ENCODE measurements at places on chromosomes 7 and 10. TPM values are rescaled to one million over a fixed set of nuclear protein-coding genes. Genes with fewer than 3 reads are reported as not detected.

GRCh38 chr7:17586711-17587110, 288.3 kb downstream of the AHR start:
- DNase-seq, result no peak
- no peaks in the 10 kb centered on the region for H3K27me3 ChIP-seq
- H3K4me1 ChIP-seq, result no peaks in the 10 kb centered on the region
- H3K36me3 ChIP-seq, result no peaks in the 10 kb centered on the region

DNA sequence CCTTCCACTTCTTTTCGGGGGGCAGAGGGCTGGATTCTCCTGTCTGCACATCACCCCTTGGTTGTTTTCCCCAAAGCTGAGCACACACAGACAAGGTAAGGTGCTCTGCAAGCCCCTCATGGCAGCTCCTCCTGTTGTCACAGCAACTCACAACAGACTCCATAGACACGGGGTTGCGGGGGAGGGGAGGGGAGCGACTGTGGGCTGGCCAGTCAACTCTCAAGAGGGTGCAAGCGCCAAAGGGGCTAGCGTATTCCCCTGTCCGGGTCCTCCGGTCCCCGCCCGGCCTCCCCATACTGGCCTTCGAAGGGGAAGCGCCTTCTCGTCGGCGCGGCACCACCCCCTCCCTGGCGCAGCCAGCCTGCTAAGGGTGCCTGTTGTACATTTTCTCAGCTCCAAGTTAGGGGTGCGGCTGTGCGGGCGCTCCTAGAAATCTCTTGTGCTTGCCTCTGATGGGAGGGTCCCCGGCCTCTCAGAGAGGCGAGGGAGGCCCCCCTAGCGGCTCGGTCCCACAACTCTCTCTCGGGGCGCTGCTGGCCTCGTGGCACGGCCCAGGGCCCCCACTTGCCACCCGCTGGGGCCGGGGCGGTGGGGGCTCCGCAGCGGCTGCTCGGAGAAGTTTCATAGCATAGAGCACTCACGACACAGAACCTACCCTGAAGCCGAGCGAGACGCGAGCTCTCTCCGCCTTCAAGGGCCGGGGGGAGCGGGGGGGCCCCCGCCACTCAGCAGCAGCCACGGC, 498 bp downstream of the RHOBTB1 start:
- no peak for DNase-seq
- H3K4me3 ChIP-seq, result peak overlapping the region; percentile 68
- peak overlapping the region; percentile 45 for H3K27ac ChIP-seq
- peaks cover 16% of the 10 kb centered on the region for H3K4me1 ChIP-seq

DNA sequence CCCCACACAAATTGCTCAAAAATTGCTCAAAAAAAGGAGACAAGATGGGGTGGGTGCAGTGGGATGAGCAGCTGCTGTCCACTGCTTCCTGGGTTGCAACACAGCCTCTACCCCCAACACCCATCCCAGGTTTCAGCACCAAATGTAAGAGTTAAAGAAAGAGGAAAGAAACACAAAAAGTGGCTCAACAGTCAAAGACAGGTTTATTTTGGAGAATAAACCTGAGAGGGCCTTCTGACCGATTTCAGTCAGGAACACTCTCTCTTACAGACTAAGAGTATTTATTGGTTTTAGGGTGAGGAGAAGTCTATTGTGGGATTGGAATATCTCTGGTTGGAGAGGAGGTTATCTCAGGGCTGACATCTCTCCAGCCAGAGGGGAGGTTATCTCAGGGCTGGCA, 28.4 kb downstream of the OR13A1 start:
- no peaks in the 10 kb centered on the region for H3K4me1 ChIP-seq
- no peak for DNase-seq
- no peaks in the 10 kb centered on the region for H3K36me3 ChIP-seq
- peaks cover 7% of the 10 kb centered on the region for H3K27me3 ChIP-seq
- H3K4me3 ChIP-seq, result no peak overlapping the region

DNA sequence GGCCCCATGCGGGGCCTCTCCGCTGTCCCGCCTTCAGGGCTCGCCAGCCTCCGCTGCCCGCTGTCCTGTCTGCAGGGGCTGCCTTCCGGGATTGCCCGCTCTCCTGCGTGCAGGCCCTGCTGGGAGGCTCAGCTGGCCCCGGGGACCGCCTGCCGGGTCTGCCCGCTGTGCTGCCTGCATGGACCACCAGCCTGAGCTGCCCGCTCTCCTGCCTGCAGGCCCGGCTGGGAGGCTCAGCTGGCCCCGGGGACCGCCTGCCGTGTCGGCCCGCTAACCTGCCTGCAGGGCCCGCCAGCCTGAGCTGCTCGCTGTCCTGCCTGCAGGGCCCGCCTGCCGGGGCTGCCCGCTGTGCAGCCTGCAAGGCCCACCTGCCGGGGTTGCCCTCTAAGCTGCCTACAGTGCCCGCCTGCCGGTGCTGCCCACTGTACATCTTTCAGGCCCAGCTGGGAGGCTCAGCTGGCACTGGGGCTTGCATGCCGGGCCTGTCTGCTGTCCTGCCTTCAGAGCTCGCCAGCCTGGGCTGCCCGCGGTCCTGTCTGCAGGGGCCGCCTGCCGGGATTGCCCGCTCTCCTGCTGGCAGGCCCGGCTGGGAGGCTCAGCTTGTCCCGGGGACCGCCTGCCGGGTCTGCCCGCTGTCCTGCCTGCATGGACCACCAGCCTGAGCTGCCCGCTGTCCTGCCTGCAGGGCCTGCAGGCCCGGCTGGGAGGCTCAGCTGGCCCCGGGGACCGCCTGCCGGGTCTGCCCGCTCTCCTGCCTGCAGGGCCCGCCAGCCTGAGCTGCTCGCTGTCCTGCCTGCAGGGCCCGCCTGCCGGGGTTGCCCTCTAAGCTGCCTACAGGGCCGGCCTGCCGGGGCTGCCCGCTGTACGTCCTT, 165.1 kb downstream of the GLRX3 start:
- no peaks in the 10 kb centered on the region for H3K36me3 ChIP-seq
- H3K4me1 ChIP-seq, result no peaks in the 10 kb centered on the region
- no peak overlapping the region for H3K4me3 ChIP-seq
- H3K27me3 ChIP-seq, result no peaks in the 10 kb centered on the region
- DNase-seq, result no peak

DNA sequence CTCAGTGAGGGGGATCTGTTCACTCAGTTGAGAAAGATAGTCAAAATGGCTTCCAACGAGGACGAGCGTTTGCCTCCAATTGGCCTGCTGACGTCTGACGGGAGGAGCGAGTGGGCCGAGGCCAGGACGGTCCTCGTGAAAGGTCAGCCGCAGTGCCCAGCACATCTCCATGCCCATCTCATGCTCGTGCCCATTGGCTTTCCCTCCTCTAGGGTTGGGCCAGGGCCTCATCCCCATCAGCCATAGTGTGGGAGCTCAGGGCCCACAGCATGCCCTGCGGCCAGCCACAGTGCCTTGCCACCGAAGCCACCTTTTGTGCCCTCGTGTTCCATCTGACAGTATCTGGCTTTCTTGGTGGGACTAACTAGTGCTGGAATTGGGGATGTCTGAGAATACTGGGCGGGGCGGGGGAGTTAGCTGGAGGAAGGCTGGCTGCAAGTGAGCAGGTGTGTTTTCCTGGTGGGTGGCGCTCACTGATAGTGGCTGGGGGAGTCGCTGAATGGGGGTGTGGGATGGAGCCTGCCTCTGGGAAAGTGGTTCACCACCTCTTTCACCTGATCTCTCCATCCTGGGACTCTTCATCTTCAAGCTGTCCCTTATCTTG, 13.9 kb downstream of the CHAT start:
- peaks cover 3% of the 10 kb centered on the region for H3K27me3 ChIP-seq
- no peaks in the 10 kb centered on the region for H3K36me3 ChIP-seq
- no peak overlapping the region for H3K4me3 ChIP-seq
- no peak overlapping the region for H3K27ac ChIP-seq

The NME8 gene
- total RNA-seq, result not detected

DNA sequence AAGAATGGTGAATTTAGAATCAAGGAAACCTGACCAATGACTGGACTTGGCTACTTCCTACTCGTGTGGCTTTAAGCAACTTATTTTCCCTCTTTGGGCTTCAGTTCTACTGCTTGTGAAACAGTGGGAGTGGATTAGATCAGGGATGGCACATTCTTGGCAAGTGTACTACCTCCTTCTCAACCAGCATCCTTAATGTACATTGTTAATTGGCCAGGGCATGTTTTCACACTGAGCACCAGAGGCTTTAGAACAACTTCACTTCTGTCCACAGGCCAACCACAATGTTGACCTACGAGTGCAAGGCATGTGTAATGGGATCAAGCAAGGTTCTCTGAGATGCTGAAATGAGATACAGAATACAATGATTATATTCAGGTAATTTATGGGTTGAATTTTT, 315.3 kb downstream of the ADRA2A start:
- H3K4me3 ChIP-seq, result no peak overlapping the region
- no peaks in the 10 kb centered on the region for H3K36me3 ChIP-seq
- no peak overlapping the region for H3K27ac ChIP-seq
- H3K4me1 ChIP-seq, result no peaks in the 10 kb centered on the region
- DNase-seq, result no peak

- no peak overlapping the region for H3K27ac ChIP-seq
- H3K36me3 ChIP-seq, result no peaks in the 10 kb centered on the region
- DNase-seq, result no peak
- H3K4me3 ChIP-seq, result no peak overlapping the region
- no peaks in the 10 kb centered on the region for H3K4me1 ChIP-seq
These were observed 376.8 kb downstream of the EXOC4 start for GRCh38 chr7:133629701-133630100.

The OPN1SW gene
- not detected for total RNA-seq

DNA sequence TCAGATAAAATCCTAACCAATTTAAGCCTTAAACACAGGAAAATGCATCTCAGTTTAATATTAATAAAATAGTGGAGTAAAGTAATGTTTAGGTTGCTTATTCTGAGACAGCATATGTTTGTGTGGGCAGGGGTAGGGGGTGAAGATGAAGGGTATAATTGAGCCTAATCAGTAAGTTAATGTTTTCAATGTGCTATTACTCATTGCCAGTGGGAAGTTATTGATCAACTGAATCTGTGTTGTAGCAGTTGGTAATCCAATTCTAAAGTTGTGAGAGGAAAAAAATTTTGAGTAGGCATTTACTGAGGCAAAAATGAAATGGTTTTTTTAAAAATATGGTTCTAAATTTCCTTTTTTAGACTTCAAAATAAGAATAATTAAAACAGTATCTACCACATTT, 16.5 kb downstream of the CFAP69 start:
- H3K4me1 ChIP-seq, result no peaks in the 10 kb centered on the region
- DNase-seq, result no peak
- H3K27me3 ChIP-seq, result no peaks in the 10 kb centered on the region
- H3K36me3 ChIP-seq, result no peaks in the 10 kb centered on the region
- no peak overlapping the region for H3K4me3 ChIP-seq

DNA sequence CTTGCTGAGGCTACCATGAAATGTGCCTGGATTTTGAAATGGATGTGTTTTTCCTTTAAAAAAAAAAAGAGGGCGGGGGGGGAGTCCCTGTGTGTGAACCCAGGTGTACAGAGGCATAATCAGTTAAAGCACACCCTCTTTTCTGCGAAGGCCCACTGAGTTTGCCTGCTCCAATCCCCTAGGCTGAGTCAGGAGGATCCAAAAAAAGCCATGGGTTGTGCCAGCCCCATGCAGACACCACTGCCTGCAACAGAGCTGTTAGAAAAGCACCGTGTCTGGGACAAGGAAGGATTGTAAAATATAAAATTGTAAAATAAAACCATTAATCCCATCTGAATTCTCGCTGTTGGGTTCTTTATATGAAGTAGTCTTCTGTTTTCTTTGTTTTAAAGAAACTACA, 217.9 kb downstream of the ADAM12 start:
- H3K27me3 ChIP-seq, result no peaks in the 10 kb centered on the region
- no peak overlapping the region for H3K27ac ChIP-seq
- no peaks in the 10 kb centered on the region for H3K36me3 ChIP-seq
- no peaks in the 10 kb centered on the region for H3K4me1 ChIP-seq

- no peak overlapping the region for H3K27ac ChIP-seq
- H3K4me3 ChIP-seq, result no peak overlapping the region
- no peak for DNase-seq
- 0 out of 2 replicates have a peak, but pooled peaks cover 4% of the 10 kb centered on the region for H3K27me3 ChIP-seq
- no peaks in the 10 kb centered on the region for H3K36me3 ChIP-seq
- H3K4me1 ChIP-seq, result peaks cover 4% of the 10 kb centered on the region
These were observed 4.6 kb upstream of the ZNF862 start for GRCh38 chr7:149833495-149834130.

GRCh38 chr7:152884321-152884720, 124.8 kb downstream of the ACTR3B start:
- H3K36me3 ChIP-seq, result no peaks in the 10 kb centered on the region
- no peak overlapping the region for H3K27ac ChIP-seq
- no peak for DNase-seq

The CYP2E1 gene
- total RNA-seq, result 1.1 TPM

The SPRN gene
- total RNA-seq, result 0.64 TPM

GRCh38 chr10:73168465-73168803, 515 bp downstream of the FAM149B1 start:
- H3K4me1 ChIP-seq, result no peaks in the 10 kb centered on the region
- H3K27me3 ChIP-seq, result no peaks in the 10 kb centered on the region
- DNase-seq, result peak; percentile 10

DNA sequence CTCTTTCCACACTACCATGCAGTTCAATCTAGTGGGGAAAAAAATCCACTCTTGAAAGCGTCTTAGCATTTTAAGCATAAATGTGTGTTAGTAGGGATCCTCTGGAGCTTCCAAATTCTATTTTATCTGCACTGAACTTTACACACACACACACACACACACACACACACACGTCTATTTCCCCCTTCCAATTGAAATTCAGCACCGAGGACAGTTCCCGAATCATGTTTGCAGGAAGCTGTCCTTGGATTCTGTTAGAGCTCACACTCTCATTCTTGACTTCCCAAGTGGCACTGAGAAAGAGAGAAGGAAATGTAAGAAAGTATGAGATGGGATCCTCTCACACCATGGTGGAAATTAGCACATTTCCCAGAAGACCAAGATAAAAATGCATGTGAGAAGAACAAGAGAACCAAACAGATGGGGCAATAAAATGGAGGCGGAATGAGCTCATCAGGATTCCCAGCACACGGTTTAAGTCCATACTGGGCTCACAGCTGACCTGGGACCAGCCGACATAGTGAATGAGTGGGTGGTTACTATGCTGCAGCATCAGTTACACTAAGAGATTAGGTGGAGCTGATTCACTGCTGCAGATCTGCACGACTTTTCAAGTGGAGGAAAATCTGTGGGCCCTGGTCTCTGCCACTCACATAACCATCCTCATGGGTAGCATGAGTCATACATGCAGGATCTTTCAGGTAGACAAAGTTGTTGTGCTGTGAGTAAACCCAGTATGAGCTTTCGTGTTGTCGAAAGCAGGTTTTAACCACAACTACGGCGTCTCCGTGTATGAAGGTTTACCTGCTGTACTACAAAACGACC, 3.3 kb upstream of the NPTX2 start:
- no peaks in the 10 kb centered on the region for H3K36me3 ChIP-seq
- H3K27me3 ChIP-seq, result peaks cover 36% of the 10 kb centered on the region
- no peak overlapping the region for H3K4me3 ChIP-seq

The TRIM4 gene
- total RNA-seq, result 28.1 TPM

DNA sequence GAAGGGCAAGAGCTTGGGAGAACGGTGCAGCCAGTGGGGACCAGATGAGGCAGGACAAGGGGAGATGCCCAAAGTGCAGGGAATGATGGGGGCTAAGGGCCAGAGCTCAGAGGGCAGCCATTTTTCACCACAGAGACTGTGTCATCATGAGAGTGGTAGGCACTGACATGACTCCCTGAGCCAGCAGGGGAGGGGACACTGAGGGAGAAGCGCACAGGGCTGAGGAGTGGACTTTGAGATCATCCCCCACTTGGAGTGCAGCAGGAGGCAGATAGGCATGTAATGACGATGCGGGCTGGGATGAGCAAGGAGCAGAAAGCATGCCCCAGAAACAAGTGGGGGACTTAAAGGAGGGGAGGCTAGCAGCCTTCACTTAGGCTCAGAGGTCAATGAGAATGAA, 5.2 kb upstream of the SMKR1 start:
- no peaks in the 10 kb centered on the region for H3K4me1 ChIP-seq
- no peaks in the 10 kb centered on the region for H3K36me3 ChIP-seq
- H3K4me3 ChIP-seq, result no peak overlapping the region
- no peak overlapping the region for H3K27ac ChIP-seq
- no peak for DNase-seq

Data from Panc1 (cell line).